ENCODE measurements at places on chromosomes 11 and 22.
A peak's percentile ranks its signal among the peaks of the same experiment; 100 is the strongest.

DNA sequence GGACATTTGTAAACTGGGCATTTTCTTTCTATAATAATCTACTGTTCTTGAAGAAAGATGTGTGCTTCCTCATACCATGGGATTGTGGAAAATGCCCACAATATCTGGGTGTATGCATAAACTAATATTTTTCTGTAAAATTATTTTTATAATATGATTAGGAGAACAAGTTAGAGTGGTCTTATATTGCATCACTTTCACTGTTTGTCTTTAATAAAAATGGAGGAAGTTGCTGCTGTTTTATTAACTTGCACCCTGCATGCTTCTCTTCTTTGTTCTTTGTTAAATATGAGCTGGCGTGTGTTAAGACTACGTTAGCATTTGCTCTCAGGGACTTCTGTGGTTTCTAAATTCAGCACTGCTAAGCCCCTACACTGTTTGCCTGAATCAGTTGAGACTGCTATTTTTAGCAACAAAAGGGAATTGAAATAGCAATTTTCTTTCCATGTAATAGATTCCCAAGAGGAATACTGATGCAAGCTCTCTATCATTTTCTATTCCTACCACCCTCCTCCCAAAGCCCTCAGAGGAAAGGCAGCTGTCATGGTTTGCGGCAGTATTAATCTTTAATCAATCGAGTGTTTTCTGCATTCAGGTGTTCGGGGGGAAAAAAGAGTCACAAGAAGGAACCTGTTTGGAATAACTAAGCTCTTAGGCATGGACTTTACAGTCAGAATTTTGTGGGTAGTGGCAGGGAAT lies 56.1 kb downstream of the HSD17B12 start:
- DNase-seq: peak; percentile 77

DNA sequence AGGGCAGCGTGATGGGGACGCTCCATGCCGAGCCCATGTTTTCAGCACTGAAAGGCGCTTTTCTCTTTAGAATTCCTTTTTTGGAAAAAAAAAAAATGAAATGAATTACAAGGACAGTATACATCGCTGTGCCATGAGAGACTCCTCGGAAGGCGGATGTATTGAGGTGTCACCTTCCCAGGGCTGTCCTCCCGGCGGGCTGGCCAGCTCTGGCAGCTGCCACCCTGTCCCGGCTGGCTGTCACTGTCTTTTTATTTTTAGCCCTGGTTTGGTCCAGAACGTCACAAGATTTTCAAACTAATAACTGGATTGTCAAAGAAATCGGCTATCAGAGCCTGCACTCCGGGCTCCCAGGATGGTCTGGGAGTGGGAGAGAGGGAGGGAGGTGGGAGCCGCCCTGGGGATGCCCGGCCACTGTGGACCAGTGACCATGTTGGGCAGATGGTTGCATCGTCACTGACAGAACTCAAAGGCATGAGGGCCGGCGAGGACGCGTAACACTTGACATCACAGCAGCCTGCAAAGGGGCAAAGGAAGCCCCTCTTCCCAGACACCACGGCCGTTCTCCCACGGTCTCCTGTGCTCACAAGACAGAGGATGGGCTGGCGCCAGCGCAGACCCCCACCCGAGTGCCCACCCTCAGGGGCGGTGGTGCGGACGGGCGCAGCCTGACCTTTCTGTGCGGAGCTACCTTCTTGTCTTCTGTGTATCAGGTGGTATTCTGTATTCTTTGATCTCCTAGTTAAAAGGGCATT lies 392.9 kb downstream of the TBC1D22A start:
- DNase-seq: no peak

GRCh38 chr11:4466131-4466870 lies 16.1 kb upstream of the OR52K1 start:
- no peak for DNase-seq

DNA sequence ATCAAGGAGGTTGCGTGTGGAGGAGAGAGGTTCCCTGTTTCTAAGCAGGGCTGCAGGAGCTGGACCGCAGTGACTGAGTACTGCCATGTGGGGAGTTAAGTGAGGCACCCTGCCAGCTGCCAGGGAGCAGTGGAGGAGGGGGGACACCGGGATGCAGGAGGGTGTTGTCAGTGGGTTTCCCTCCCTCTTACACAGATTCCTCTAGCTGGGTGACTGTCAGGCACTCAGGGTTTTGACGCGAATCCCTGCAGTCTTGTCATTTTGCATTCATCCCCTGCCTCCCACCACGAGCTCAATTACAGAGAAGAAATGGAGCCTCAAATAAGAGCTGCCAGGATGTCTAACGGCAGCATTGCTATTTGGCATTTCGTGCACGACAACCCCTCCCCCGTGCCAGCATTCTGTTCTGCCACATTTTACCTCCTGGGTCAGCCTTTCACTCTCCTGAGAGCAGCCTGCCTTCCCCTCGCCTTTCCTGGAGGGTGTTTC lies 119.8 kb upstream of the SORL1-AS1 start:
- DNase-seq: no peak

DNA sequence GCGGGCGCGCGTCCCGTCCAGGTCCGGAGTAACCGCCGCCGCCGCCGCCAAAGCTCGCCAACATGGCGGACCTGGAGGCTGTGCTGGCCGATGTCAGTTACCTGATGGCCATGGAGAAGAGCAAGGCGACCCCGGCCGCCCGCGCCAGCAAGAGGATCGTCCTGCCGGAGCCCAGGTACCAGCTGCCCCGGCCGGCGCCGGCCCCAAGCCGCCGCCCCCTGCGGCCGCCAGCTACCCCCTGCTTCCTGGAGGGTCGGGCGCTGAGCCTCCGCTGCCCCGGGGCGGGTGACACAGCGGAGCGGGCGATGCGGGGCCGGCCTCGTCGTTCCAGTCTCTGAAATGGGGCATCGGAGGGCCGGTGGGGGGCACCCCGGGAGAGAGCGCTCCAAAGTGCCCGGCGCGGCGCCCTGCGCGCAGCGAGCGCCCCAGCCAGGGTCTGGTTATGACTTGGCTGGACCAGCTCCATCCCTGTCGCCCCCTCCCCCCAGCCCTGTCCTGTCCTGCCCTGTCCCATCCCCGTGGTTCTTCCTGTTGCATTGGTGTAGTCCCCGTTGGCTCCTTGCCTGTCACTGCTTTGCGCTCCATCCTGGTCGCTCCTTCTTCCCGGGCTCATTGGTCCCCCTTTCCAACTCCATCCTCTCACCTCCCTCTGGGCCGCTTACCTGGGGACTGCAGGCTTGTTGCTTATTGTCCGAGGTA lies 653 bp downstream of the GRK3 start:
- DNase-seq: no peak

GRCh38 chr11:91219535-91219934 lies 996.7 kb upstream of the CHORDC1 start:
- peak; percentile 20 for DNase-seq

DNA sequence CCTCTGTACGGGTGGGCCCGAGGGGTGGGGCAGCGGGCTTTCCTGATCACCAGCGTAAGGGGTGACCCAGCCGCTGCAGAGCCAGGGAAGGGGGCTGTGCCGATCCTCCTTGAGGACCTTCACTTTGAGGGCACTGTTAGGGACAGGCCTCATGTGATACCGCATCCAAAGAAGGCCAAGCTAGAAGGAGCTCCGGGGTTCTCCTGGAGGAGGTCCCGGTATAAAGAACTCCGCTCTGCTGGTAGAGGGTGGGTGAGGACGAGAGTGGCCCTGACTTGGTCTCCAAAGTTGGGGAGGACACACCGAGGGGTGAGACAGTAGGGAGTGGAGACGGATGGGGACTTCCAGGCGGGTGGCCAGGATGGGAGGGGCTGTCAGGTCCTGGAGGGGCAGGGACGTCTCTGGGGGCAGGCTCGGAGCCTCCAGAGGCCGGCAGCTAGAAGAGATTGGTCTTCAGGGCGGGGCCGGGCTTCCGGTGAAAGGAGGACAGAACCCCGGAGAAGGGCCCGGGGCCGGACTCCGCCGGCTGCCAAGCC lies 4.6 kb downstream of the PHOX2A start:
- no peak for DNase-seq
